Right kidney (tissue), 9 donors: ENCODE measurements at places on chromosomes 1 and 21.

- DNase-seq: no peak
Measured at GRCh38 chr1:214862421-214862820, 220.1 kb upstream of the KCNK2 start.

DNA sequence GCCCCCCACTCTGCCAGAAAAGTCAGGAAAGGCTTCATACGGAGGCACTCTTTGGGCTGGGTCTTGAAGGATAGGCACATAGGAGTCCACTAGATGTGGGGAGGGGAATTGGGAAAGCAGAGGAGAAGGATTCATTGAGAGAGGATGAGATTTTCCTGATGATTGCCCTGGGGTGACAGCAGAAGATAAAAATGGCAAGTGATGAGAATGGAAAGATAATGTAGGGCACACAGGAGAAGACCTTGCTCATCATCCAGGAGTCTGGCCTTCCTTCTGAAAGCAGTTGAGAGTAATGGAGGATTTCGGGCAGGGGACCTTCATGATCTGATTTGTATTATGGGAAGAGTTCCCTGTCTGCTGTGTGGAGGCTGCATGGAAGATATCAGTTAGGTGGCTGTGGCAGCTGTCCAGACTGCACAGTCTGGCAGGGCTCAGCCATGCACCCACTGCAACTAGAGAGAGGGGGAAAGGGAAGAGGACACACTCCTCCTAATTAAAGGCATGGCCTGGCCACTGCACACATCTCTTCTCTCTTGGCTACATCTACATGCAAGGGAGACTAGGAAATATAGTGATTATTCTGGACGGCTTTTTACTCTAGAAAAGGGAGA, 9.6 kb upstream of the FABP3 start:
- no peak for DNase-seq

DNA sequence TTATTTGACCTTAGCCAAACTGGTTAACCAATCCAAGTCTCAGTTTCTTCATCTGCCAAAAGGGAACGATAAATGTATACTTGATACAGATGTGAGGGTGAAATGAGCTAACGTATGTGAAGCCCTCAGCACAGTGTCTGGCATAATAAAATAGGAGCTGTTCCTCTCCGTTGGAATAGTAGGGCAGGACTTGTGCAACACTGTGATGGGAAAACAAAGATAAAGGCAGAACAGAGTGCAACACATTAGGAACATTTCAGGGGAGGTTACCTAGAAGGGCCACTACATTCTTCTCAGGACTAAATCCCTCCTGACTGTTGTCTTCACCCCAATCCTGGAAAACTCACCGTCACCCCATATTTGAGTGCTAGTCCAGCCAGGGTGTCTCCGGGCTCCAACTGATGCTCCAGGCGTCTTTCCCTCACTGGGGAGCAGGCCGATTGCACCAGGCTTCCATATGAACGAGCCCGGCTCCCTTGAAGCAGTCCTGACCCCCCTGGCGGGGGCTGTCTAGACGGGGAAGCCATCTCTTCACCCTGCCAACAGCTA, 896 bp downstream of the LYSMD1 start:
- peak; percentile 58 for DNase-seq

- DNase-seq: no peak
Measured at GRCh38 chr1:232968965-232969364, 18.6 kb downstream of the NTPCR start.

GRCh38 chr1:226634166-226634588, 85.6 kb downstream of the STUM start:
- peak; percentile 66 for DNase-seq

GRCh38 chr1:217626321-217626720, 4.6 kb downstream of the GPATCH2 start:
- DNase-seq: no peak

DNA sequence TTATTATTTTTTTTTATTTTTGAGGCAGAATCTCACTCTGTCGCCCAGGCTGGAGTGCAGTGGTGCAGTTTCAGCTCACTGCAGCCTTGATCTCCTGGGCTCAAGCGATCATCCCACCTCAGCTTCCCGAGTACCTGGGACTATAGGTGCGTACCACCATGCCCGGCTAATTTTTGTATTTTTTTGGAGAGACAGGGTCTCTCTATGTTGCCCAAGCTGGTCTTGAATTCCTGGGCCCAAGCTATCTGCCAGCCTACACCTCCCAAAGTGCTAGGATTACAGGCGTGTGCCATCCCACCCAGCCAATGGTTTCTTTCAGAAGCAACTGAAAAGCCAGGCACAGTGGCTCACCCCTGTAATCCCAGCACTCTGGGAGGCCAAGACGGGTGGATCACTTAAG, 2.3 kb downstream of the KRTCAP2 start:
- DNase-seq: no peak

- no peak for DNase-seq
Measured at GRCh38 chr21:39386194-39386593, 37.3 kb upstream of the HMGN1 start.

DNA sequence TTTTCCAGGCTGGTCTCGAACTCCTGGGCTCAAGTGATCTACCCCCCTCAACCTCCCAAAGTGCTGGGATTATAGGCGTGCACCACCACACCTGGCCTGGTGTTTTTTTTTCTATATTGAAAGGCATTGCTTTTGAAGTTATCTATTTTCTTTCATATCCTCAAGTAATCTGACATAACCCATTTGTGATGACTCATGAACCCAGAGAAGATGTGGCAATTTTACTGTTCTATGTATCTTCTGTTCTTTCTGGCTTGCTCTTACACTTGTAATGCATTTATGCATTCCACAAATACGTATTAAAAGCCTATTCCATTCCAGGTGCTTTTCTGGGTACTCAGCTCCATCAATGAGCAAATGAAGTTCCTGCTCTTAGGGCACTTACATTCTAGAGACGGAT, 29.9 kb upstream of the ERRFI1 start:
- no peak for DNase-seq

GRCh38 chr1:245765230-245766000, 610.6 kb downstream of the KIF26B start:
- DNase-seq: peak; percentile 39

DNA sequence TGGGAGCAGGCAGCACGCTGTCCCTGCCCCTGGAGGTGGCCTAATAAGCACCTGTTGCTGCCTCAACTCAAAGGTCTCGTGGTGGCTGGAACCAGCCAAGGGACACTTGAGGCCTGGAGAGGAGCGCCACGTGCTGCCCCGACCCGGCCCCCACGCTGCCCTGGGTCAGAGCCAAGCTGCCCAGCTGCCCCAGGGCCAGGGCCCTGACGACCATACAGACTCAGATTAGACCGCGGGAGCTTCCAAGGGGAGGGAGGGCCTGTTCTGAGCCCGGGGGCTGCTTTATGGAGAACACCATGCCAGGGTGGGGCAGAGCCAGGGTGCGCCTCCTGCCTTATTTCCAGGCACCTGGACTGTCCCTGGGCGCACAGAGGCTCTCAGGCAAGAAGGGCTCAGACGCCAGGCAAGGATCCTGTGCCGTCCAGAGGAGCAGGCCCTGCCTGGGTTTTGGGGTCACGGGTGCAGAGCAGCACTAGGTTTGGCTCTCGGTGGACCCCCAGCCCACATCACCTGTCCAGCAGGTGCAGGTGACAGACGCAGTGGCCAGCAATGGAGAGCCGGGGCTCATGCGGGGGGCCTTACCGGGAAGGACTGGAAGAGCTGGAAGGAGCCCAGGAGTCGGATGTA, 18.6 kb downstream of the KRTAP10-1 start:
- DNase-seq: no peak

GRCh38 chr1:89484092-89485038, 40.3 kb upstream of the LRRC8B start:
- DNase-seq: no peak

DNA sequence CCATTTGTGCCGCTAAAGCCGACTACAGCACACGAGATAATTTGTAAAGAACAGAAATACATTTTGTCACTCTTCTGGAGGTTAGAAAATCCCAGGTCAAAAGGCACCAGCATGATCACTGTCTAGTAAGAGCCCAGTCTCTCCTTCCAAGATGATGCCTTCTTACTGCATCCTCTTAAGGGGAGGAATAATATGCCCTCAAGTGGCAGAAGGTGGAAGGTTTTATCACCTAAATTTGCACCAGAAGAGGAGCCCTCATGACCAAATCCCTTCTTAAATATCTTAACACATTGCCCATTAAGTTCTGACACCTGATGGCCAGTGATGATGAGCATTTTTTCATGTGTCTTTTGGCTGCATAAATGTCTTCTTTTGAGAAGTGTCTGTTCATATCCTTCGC, 326.7 kb upstream of the RGS18 start:
- DNase-seq: no peak

- DNase-seq: peak; percentile 62
Measured at GRCh38 chr1:90718411-90719329, 1.6 kb upstream of the BARHL2 start.

DNA sequence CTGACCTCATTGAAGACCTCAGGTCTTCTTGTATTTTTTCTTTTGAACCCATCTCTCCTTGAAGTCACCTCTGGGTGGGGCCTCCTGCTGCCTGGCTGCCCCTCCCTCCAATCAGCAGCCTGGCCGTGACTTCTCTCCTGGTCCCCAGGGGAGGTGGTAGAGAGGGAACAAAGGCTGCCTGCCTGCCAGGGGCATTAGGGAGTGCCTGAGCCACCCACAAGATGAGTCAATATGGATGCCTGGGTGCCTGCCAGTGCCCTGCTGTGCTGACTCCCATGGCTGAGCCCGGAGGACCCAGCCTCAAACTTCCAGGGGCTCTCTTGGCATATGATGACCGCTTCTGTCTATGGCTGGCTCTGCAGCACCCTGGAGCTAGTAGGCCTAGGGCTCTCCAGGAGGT, 5.3 kb upstream of the CDCP2 start:
- no peak for DNase-seq

GRCh38 chr1:155847823-155848529, 9.0 kb downstream of the GON4L start:
- DNase-seq: no peak

DNA sequence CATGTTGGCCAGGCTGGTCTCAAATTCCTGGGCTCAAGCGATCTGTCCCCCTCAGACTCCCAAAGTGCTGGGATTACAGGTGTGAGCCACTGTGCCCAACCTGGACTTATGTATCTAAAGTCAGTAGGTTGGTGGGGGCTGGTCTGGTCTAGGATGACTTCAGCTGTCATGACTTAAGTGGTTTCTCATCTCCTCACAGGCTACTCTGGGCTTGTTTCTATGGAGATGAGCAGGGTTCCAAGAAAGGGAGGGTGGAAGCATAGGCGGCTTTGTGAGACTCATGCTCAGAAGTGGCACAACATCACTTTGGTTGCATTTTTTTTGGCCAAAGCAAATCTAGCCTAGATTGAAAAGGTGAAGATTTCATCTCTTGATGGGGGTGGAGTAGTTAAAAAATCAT, 115.9 kb upstream of the IVNS1ABP start:
- no peak for DNase-seq

GRCh38 chr21:34630536-34631143, 15.7 kb upstream of the RCAN1 start:
- no peak for DNase-seq

DNA sequence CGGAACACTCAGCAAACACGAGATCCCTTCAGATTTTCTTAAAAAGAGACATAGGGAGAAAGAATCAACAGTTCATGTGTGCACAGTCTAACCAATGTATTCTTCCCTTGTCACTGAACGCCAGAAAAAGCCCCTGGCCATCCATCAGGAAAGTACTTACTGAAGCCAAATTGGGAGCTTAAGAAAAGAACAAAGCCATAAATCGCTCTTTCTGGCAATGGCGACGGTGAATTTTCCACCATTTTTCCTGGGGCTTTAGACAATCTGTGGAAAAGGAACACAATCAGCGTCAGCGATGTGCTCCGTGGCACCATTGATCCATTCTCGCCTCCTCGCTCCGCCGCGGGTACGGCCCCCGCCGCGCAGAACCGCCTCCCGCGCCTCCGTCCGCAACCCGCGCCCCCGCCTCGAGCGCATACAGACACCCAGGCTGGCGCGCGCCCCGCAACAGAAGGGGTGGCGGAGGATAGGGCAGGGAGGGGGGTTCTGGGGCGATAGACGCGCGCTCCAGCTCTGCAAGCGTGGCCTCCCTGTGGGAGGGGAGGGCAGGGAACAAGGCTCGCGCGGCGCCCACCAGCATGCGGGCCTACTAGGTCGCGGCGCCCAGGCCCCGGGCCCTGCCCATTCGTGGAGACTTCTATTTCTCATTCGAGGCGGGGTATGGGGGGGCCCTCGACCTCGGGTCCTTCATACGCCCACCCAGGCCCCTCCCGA, 440 bp downstream of the PIGP start:
- DNase-seq: peak; percentile 99

DNA sequence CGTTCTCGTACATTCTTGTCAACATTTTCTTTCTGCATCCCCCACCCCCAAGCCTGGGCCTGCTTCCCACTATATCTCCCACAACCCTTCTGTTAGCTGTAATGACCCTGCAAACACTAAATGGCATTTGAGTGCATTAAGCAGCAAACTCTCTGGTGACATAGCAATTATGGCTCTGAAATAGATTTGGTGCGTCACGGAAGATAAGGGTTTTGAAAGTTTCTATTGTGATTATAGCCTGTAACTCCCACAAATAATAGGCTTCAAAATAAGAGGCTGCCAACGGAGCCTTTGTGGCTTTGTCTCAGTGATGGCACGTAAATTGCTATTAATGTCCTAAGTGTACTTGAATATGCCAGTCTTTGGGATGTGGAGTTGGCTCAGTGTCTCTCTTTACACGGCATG, 277.6 kb downstream of the PBX1 start:
- no peak for DNase-seq

DNA sequence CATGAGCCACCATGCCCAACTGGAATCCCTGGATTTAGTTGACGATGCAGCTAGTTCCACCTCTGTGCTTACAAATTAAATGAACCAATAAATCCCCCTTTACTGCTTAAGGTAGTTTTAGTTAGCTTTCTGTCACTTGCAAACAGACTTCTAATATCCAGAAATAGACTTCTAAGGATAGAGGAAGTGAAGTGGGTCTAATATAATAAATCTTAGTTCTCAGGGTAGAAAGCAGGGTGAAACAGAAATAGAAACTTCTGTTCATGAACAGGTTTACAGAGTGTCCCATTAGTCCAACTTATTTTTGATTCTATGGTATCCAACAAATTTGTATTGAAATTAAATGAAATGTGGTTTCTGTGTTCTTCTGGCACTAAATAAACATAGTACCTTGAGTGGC, 20.1 kb downstream of the BCAS2 start:
- DNase-seq: no peak
